ENCODE measurements at places on chromosomes 12 and 14. TPM values are rescaled to one million over a fixed set of nuclear protein-coding genes. Genes with fewer than 3 reads are reported as not detected.
A peak's percentile ranks its signal among the peaks of the same experiment; 100 is the strongest.

GRCh38 chr12:104422441-104422840 is 34.3 kb upstream of the CHST11 start:
- no peaks in the 10 kb centered on the region for H3K27me3 ChIP-seq
- H3K4me3 ChIP-seq = no peak overlapping the region
- H3K27ac ChIP-seq = no peak overlapping the region
- H3K4me1 ChIP-seq = no peaks in the 10 kb centered on the region
- DNase-seq = no peak
- no peaks in the 10 kb centered on the region for H3K36me3 ChIP-seq

- peak overlapping the region; percentile 71 for H3K4me3 ChIP-seq
- H3K27me3 ChIP-seq = peaks cover 4% of the 10 kb centered on the region
- no peak for DNase-seq
- H3K4me1 ChIP-seq = peaks cover 5% of the 10 kb centered on the region
Measured at GRCh38 chr14:91253795-91254323, 9.4 kb upstream of the GPR68 start.

KRT82 gene
- total RNA-seq = not detected

- H3K36me3 ChIP-seq = no peaks in the 10 kb centered on the region
- no peaks in the 10 kb centered on the region for H3K27me3 ChIP-seq
- H3K4me3 ChIP-seq = no peak overlapping the region
- no peak overlapping the region for H3K27ac ChIP-seq
- no peak for DNase-seq
Measured at GRCh38 chr12:4417455-4417854, 28.2 kb downstream of the FGF6 start.

DNA sequence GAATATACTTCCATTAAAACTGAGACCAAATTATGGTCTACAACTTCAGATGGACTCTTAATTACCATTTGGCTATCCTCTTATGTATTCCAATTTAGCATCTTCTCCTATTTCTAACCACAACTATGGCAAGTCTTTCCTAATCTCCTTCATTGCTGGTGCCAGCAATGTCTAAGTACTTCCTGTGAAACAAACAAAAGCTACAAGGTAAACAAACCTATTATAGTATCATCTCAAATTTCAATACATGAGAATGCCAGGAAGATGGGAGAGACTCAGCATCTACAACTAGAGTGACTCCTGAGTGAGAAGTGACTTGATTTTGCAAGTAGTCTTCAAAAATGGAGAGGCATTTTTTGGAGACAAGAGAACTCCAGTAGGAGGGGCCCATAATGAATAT is 202.9 kb upstream of the ATXN7L3B start:
- no peak overlapping the region for H3K4me3 ChIP-seq
- no peaks in the 10 kb centered on the region for H3K4me1 ChIP-seq
- no peak overlapping the region for H3K27ac ChIP-seq
- no peak for DNase-seq
- H3K36me3 ChIP-seq = no peaks in the 10 kb centered on the region

FBRSL1 gene
- total RNA-seq = 40.7 TPM

- DNase-seq = no peak
- H3K27ac ChIP-seq = no peak overlapping the region
- no peaks in the 10 kb centered on the region for H3K27me3 ChIP-seq
- no peaks in the 10 kb centered on the region for H3K36me3 ChIP-seq
Measured at GRCh38 chr12:109358154-109358869, 10.6 kb downstream of the MYO1H start.

SDSL gene
- total RNA-seq = 11.0 TPM

LTBR gene
- total RNA-seq = 284 TPM

FBXO21 gene
- total RNA-seq = 35.9 TPM

OVCH1 gene
- 2.6 TPM for total RNA-seq

- no peak for DNase-seq
- H3K4me1 ChIP-seq = peaks cover 15% of the 10 kb centered on the region
- H3K4me3 ChIP-seq = no peak overlapping the region
Measured at GRCh38 chr12:116346222-116346621, 68.7 kb upstream of the MED13L start.

ADAM21 gene
- total RNA-seq = 0.11 TPM

GRCh38 chr12:47850153-47851084 is 30.7 kb upstream of the HDAC7 start:
- DNase-seq = no peak
- H3K27me3 ChIP-seq = no peaks in the 10 kb centered on the region
- no peak overlapping the region for H3K4me3 ChIP-seq
- no peak overlapping the region for H3K27ac ChIP-seq
- H3K4me1 ChIP-seq = peaks cover 3% of the 10 kb centered on the region
- peaks cover 4% of the 10 kb centered on the region for H3K36me3 ChIP-seq

DNA sequence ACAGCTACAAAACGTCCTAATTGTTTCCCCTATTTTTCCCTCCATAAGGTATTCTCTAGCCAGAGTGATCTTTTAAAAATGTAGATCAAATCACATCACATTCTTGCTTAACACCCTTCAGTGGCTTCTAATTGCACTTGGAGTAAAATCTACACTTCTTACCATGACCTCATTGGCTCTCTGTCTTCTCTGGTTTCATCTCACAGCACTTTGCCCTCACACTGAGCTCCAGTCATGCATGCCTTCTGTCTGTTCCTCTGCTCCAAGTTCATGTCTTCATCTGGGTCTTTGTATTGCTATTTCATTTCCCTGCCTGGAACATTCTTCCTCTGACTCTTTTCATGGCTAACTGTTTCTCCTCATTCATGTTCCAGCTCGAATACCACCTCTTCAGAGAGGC is 220.4 kb upstream of the GARIN6 start:
- H3K27me3 ChIP-seq = no peaks in the 10 kb centered on the region
- no peak overlapping the region for H3K27ac ChIP-seq
- no peak for DNase-seq
- no peaks in the 10 kb centered on the region for H3K36me3 ChIP-seq
- no peak overlapping the region for H3K4me3 ChIP-seq

- no peaks in the 10 kb centered on the region for H3K4me1 ChIP-seq
- no peaks in the 10 kb centered on the region for H3K27me3 ChIP-seq
- no peaks in the 10 kb centered on the region for H3K36me3 ChIP-seq
- H3K4me3 ChIP-seq = no peak overlapping the region
Measured at GRCh38 chr14:86989285-86989684, 1003.7 kb downstream of the GALC start.

DNA sequence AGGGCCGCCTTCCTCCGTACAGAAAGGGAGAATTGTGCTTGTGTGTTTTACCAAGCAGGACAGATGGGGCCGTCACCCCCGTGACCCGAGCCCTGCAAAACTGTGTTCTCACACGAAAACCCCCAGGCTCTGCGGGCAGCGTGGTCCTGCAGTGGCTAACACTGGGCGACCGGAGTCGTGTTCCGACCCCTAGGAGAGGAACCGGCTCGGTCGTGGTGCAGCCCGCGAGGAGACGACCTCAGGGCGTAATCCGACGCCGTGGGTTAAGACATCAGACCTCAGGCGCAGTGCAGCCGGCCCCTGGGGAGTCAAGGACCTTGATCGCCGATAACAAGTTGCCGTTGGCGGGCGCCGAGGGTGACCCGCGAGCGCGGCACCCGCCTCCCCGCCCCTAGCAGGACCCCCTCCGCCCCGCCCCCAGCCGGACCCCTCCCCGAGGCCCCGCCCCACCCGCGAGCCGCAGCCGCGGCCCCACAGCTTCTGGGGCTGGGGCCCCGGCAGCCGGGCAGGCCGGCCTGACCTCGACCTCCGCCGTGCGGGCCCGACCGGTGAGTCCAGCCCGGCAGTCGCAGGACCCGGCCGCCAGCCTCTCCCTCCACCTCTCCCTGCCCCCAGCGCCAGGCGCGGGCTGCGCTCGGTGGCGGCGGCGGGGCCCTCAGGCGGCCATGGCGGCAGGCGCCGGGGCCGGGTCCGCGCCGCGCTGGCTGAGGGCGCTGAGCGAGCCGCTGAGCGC is at the start of gene CHPT1:
TSS of gene CHPT1 (plus strand) at position 444 of the 733 bp plus-strand sequence. CDS start at position 666, 222 bp downstream.
- H3K4me1 ChIP-seq = peaks cover 18% of the 10 kb centered on the region
- H3K27me3 ChIP-seq = no peaks in the 10 kb centered on the region
- H3K4me3 ChIP-seq = peak within 1 kb of the TSS; percentile 92
- H3K36me3 ChIP-seq = no peaks in the 10 kb centered on the region
- DNase-seq = no peak
- H3K27ac ChIP-seq = peak within 1 kb of the TSS; percentile 98

DNA sequence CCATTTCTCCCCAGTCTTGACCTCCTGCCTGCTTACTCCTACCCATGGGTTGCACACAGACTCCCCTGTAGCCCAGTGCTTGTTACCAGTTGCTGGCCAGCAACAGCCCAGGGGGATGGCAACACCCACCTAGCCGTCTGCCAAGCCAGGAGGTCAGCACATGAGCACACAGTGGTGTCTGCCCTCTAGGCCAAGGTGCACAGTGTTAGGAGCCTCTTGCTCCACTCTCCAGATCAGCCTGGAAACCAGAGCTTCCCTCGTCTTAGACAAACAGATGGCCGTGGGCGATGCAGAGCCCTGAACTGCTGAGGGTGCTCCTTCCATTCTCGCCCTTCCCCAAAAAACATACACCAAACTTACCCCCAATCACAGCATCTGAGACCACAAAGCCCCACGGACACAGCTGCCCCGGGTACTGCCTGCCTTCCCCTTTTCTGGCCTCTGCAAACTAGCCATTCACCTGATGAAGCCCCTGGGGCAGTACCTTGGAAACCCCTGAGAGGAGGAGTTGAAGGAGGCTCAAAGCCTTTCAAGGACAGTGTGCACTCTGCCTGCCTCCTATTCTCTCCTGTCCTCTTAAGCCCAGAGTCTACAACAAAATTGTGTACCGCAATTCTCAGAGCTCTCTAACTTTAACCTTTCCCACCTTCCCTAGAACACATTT is 1.0 kb upstream of the GPD1 start:
- peaks cover 35% of the 10 kb centered on the region for H3K36me3 ChIP-seq
- H3K4me3 ChIP-seq = no peak overlapping the region
- no peak for DNase-seq
- peaks cover 6% of the 10 kb centered on the region for H3K4me1 ChIP-seq
- H3K27me3 ChIP-seq = no peaks in the 10 kb centered on the region

DNA sequence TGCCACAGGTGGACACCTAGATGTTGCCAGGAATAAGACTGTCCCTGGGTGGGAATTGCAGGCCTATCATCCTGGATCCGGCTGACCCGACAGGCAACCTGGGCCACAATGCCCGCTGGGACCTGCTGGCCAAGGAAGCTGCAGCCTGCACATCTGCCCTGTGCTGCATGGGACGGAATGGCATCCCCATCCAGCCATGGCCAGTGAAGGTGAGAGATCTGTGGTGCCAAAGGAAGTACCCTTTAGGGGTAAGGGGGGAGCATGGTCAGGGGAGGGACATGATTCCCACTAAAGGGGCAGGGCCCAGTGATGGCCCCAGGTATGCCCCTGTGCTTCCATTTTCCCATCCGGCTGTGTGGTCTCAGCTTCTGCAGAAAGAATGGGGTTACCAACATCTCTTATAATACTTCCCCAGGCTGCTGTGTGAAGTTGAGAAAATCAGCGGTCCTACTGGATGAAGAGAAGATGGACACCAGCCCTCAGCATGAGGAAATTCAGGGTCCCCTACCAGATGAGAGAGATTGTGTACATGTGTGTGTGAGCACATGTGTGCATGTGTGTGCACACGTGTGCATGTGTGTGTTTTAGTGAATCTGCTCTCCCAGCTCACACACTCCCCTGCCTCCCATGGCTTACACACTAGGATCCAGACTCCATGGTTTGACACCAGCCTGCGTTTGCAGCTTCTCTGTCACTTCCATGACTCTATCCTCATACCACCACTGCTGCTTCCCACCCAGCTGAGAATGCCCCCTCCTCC is 8.6 kb upstream of the OAS2 start:
- no peak overlapping the region for H3K4me3 ChIP-seq
- H3K27me3 ChIP-seq = no peaks in the 10 kb centered on the region
- H3K27ac ChIP-seq = no peak overlapping the region
- peaks cover 11% of the 10 kb centered on the region for H3K36me3 ChIP-seq

OR11H6 gene
- total RNA-seq = not detected

DNA sequence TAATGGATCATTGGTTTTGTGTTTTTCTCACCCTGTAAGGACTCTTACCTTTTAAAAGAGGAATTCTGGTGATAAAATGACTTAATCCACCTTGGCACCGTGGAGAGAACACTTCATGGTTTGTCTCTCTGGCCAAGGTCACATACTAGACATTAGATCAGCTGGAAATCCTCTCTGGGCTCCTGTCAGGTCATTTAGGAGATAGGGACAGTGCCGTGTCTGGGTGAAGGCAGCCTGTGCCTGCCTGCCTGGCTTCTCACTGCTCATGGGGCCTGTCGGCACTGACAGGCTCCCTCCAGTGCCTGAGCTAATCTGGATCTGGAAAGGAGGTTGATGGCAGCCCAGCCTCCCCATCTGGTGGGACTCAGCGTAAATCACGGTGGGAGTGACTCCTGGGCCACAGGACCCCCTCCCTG is 5.7 kb downstream of the CRADD start:
- no peaks in the 10 kb centered on the region for H3K27me3 ChIP-seq
- peak overlapping the region; percentile 3 for H3K27ac ChIP-seq
- no peak overlapping the region for H3K4me3 ChIP-seq
- H3K4me1 ChIP-seq = peaks cover 34% of the 10 kb centered on the region
- DNase-seq = no peak

FAIM2 gene
- 0.75 TPM for total RNA-seq

TAS2R30 gene
- total RNA-seq = 3.6 TPM

DNA sequence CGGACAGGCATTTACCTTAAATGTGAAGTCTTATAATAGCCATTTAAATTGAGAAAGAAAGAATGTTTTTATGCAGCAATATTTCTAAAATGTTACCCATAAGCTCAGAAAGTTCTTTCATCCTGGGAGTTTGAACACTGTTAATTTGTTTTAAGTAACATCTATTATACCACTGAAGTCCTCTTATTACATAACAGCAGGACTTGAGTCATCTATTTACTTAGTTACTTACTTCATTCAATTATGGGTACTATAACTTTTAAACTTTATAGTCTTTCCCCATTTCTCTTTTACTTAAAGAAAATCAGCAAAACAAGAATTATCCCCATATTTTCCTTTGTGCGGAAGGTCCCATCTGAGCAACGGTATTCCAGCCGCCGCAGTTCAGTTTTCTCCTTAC is 473.1 kb downstream of the ETNK1 start:
- no peak for DNase-seq
- no peaks in the 10 kb centered on the region for H3K36me3 ChIP-seq
- no peak overlapping the region for H3K4me3 ChIP-seq
- H3K4me1 ChIP-seq = no peaks in the 10 kb centered on the region

TRIM9 gene
- 4.2 TPM for total RNA-seq

LIN7A gene
- 4.6 TPM for total RNA-seq

DNA sequence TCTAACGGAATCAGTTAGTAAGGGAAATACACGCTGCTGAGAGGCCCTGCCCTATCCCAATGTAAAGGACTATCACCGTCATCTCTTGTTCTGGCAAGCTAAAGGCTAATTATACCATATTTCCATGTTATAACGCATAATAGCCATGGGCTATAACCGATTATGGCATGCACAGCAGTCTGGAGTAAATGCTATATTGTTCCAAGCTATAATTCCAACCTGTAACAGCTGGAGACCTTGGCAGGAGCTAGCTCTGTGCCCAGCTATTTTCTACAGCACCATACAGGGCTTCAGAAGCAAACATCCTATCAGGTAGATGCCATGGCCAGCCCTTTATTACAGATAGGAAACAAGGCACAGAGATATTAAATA is 26.3 kb downstream of the SYNE3 start:
- peaks cover 25% of the 10 kb centered on the region for H3K4me1 ChIP-seq
- no peaks in the 10 kb centered on the region for H3K27me3 ChIP-seq
- no peak for DNase-seq
- H3K4me3 ChIP-seq = no peak overlapping the region

Measured in ascending aorta (tissue), 2 donors.